ENCODE measurements at places on chromosomes 1 and 21. TPM values are rescaled to one million over a fixed set of nuclear protein-coding genes. Genes with fewer than 3 reads are reported as not detected.

GRCh38 chr1:238485912-238486209, 595.1 kb upstream of the ZP4 start:
- no peaks in the 10 kb centered on the region for H3K36me3 ChIP-seq
- H3K27me3 ChIP-seq: no peaks in the 10 kb centered on the region
- H3K27ac ChIP-seq: no peak overlapping the region
- DNase-seq: no peak

- no peaks in the 10 kb centered on the region for H3K27me3 ChIP-seq
- H3K4me3 ChIP-seq: no peak overlapping the region
- H3K27ac ChIP-seq: no peak overlapping the region
These were observed 10.5 kb downstream of the SPOCD1 start for GRCh38 chr1:31805318-31805717.

GRCh38 chr21:28419811-28420210, 572.9 kb downstream of the LTN1 start:
- H3K36me3 ChIP-seq: no peaks in the 10 kb centered on the region
- no peaks in the 10 kb centered on the region for H3K27me3 ChIP-seq
- no peaks in the 10 kb centered on the region for H3K4me1 ChIP-seq
- DNase-seq: no peak
- no peak overlapping the region for H3K4me3 ChIP-seq

DNA sequence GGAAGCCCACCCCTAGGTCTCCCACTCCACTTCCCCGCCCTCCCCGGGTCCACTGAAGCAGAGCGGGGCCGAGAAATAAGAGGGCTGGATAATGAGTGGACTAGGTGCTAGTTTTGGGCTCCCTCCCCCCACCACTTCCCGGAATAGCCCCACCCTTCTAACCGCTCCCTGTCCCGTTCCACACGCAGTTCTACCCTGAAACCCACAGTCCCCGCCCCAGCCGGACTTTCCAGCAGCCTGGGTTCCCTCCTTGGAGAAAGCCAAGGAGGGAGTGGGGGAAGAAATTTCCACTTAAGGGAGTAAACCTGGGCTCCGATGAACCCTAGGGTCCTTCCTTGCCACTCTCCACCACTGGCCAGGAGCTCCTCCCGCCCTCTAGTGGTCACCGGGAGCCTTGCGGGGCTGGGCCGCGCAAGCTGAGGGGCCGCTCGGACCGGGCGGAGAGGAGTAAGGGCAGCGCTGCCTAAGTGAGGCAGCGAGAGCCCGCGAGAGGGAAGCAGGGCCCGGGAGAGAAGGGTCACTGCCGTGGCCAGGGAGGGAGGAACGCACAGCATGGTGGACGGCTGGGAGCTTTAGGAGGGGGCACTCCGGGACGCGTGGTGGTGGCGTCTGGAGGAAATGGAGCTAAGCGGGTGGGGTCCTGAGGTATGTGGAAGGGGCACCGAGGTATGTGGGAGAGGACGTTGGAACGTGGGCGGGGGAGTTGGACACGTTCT, 14.3 kb downstream of the THBS3 start:
- peaks cover 30% of the 10 kb centered on the region for H3K4me1 ChIP-seq
- H3K36me3 ChIP-seq: no peaks in the 10 kb centered on the region
- H3K27ac ChIP-seq: no peak overlapping the region
- DNase-seq: peak; percentile 80

DNA sequence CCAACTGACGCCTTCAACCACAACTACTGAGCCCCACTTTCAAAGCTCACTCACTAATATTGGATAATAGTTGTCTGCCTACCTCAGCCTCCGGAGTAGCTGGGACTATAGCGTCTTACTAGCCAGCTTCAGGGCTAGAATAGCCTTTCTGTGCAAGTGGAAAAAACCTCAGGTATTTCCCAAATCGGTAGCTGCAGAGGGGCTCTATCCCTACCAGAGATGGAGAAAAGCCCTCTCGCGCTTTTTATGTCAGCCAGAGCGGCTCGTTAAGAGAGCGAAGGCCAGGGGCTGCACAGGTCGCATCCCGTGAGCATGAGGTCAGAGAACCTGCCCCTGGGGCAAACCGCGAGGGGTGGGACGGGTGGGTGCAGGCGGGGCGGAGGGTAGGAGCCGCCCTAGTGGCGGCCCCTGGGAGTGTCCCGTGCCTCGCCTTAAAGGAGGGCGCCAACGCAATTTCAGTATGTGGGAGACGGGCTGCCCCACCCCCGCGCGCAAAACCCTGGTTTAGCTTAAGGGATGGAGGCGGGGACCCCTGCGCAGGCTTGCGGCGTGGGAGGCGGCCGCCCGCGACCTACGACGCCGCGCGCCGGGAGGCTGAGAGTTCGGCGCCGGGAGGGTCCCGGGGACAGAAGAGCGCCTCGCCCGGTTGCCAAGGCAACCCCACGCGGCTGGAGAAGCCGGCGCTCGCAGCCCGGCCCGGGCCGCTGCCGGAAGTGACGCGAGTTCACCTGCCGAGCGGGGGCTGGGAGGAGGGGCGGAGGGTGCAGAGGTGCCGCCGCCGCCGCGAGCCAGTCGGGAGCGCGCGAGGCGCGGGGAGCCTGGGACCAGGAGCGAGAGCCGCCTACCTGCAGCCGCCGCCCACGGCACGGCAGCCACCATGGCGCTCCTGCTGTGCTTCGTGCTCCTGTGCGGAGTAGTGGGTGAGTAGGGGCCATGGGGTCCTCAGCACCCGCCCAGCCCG, at the start of gene CXADR:
Gene CXADR, plus strand, starts transcription at position 791 of the 961 bp plus-strand sequence. Its CDS starts 87 bp downstream, at position 878.
- H3K27ac ChIP-seq: no peak within 1 kb of the TSS
- DNase-seq: peak; percentile 15
- peaks cover 18% of the 10 kb centered on the region for H3K27me3 ChIP-seq
- H3K4me1 ChIP-seq: peaks cover 11% of the 10 kb centered on the region

DNA sequence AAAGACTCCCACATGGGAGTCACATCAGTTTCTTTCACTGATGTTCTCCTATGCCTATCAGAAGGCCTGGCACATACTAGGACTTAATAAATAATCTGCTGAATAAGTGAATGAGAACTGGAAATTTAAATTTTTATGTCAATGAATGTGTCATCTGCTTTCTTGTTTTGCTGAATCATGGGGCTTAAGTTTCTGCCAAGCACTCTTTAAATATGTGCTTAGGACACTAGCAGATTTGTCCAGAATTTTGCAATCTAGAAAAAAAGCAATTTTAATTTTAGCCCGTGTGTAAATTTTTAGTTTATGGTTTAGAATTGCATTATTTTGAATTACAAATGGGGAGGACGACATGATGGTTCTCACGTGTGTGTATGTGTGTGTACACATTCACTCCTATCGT, 803.1 kb downstream of the USP25 start:
- H3K4me1 ChIP-seq: no peaks in the 10 kb centered on the region
- no peak overlapping the region for H3K4me3 ChIP-seq
- H3K36me3 ChIP-seq: no peaks in the 10 kb centered on the region
- DNase-seq: no peak
- H3K27me3 ChIP-seq: no peaks in the 10 kb centered on the region

DNA sequence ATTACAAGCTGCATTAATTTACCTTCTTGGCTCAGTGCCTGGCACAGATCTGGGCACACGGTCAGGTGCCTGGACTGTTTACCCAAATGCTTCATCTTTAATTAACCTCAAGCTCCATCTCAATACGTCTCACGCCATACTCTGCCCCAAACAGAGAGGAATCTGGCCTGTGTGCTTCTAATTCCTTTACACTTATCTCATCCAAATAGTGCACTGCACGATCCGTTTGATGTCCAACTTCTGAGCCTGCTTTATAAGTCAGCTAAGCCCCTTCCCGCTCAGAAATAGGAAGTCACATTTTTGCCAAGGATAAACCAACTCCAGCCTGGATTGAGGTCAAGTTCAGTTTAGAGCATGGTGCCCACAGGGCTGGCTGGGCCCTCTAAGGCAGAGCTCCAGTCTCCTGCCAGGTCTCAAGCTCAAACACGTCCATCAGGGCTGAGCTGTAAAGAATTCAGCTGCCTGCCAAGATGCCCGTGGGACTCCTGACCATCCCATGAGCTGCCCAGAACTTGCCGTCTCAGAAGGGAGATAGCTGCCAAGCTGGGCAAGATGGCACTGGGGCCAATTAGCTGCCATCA, 233.5 kb downstream of the TRABD2B start:
- H3K4me1 ChIP-seq: no peaks in the 10 kb centered on the region
- H3K36me3 ChIP-seq: no peaks in the 10 kb centered on the region
- no peak overlapping the region for H3K4me3 ChIP-seq
- no peak overlapping the region for H3K27ac ChIP-seq

The GNG4 gene
- total RNA-seq: not detected

The CYP4Z1 gene
- not detected for total RNA-seq

The KDM5B gene
- total RNA-seq: 121 TPM

Data from natural killer cell (primary cell).